ENCODE measurements at places on chromosomes 1 and 21.

- DNase-seq: no peak
These were observed 5.6 kb downstream of the MCOLN2 start for GRCh38 chr1:84991097-84991920.

DNA sequence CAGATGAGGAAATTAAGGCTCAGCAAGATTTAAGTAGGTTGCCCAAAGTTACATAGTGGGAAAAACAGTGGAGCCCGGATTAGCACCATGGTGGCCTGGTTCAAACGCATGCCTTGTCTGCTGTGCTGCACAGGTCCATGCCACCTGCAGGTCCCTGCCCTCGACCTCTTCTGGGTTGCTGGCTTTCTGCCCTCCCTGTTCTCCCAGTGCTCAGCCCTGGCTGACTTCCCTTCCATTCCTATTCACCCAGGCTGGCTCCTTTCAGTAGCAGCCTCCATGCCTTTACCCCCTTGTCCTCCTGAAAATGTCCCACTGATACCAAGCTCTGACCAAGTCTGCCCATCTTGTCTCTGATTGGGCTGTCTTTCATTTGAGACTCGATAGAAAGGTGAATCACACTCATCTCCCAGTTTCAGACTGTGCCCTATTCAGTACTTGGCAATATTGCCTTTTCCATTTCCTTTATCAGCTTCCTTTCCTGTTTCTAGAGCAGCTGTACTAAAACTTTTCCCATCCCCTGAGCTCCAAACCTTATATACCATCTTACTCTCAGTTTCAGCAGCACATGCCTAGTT is 75.8 kb downstream of the ST3GAL3 start:
- no peak for DNase-seq

DNA sequence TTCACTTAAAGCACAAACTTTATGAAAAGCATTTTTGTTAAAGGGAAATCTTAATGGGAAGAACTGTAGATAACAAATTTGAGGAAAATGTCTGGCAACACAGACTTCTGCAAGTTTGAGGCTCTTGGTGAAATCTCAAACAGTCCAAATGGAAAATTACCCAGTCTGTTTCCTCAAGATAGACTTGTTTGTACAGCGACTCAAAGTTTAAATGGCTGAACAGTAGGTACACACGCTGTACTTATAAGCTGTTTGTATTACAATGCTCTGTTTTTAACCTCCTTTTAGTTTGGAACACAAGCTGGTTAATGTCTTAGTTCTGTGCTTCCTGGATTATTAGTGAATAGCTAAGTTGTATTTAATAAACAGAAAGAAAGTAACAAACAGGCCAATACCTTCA is 217.1 kb downstream of the NFIA start:
- DNase-seq: no peak

- DNase-seq: no peak
These were observed 221.9 kb upstream of the KCTD3 start for GRCh38 chr1:215345208-215345607.

DNA sequence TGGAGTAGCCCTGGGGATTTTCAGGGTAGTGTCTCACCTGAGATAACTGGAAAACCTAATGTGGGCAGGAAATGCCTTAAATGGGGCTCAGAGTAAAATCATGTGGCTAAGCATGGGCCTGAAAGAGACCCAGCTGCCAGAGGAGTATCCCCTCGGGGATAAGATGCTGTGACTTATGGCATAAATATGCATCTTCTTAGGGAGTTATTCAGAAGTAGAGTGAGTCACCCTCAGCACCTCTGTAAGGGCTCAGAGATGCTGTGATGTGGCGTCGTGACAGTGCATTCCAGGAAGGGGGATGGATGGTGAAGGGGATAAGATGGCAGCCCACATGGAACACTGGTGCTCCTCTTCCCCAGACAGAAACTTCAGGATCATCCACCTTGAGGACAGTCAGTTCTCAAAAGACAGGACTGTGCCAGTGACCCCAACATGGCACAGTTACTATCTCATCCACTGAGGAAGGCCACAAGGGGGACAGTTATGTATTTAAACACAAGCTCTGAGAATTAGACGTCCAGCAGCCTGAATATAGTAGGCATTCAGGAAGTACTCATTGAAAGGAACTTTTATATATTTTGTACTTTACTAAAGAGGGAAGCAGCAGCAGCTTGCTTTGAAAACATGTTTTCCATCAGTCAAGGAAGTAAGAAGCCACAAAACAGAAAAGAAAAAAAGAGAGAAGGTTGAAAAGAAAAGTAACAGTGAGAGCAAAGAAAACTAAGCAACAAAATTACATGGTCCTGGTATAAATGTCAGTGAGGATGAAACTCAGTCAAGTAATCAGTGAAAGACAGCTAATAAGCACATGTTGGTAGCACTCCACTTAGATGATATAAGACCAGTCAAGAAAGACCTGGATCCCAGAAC is 8.3 kb downstream of the IL24 start:
- DNase-seq: no peak

GRCh38 chr1:17156108-17156507 is 36.9 kb upstream of the PADI2 start:
- DNase-seq: no peak

DNA sequence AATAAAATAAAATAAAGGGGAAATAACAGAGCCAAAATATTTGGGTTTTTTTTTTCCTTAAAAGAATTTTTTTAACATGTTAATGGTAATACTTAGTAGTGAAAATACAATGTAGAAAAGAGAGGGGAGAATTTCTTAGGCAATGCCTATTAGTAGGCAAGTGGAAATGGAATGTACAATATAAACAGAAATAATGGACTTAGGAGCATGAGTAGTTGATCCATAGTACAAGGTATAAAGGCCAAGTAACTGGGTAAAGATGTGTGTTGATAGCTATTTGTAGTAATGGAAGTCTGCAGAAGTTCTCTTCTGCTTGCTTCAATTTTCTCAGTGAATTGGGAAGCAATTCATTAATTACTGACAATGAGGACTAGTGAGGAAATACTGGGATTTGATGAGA is 34.4 kb downstream of the TESK2 start:
- no peak for DNase-seq

DNA sequence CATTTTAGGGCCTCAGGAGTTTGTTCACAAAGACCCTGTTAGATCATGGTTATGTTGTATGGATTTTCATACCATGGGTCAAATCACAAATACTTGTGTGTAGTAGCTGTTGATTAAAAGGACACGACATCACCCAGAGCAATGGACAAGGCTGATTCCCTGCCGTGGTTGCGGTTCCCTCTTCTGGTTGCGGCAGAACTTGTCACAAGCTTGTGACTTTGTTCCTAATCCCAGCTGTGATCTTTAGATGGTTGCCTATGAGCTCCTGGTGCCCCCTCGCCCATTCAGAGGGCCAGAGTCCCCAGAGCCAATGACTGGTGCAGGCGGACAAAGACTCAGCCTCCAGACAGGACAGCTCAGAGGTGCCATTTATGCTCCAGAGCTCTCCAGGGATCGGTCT is 11.8 kb upstream of the SDHB start:
- no peak for DNase-seq

DNA sequence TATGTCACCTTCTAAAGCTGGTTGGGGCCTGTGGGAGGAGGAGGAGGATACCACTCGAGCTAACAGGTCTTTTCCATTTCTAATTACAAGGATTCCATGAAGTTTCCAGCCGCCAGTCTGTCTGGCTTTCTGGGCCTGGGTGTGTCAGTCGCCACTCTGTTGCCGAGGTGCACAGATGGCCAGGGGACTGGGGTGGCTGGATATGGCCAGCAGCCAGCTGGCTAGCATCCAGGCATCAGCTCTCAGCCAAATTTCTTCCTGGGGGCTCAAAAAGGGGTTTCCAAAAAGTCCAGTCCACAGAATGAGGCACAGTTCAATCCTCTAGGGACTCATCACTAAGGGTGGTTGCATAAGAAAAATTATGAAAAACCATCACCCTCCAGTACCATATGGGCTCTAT is 32.4 kb downstream of the ITPKB start:
- no peak for DNase-seq

DNA sequence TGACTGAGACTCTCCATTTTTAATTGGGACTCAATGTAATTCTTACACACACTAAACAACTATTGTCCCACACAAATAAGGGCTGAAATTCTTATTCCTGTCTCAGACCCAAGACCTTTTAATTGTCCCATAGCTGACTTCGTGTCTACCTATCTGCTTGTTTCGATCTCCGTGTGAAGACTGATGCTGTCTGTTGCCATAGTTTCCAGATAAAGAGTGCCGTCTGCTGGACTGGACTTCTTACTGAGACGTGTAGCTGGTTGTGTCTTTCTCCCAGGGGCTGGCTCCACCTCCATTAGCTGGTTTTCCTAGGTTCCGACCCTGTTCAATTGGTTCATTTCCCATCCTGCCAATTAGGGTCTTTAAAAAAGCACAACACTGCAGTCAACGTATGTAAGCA is 235.3 kb upstream of the PLXNA2 start:
- no peak for DNase-seq

- no peak for DNase-seq
These were observed 27.2 kb upstream of the CSF1 start for GRCh38 chr1:109883248-109883955.

GRCh38 chr1:204098683-204099082 is 25.8 kb downstream of the SOX13 start:
- DNase-seq: no peak

DNA sequence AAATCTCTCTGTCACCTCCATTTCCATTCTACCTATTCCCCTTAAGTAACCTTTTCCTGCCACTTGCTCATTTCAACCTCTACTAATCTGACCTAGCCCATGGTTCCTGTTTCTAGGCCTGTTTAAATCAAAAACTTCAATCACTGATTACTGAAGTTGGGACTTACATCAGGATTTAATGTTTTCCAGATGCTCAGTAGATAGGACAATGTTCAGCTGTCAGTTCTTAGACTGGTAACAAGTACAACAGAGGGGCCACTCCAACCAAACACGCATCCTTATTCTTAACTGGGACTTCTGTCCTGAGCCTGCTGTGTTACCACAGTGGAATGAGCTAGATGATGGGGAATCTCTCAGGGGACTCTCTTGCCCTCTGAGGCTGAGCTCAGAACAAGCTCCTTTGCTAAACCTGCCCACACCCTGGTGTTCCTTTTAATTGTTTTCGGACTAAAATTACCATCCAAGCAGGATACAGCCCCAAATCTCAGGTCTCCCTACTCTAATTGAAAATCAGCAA is 974.6 kb downstream of the TTLL7 start:
- DNase-seq: no peak

GRCh38 chr1:50667272-50667671 is 244.0 kb upstream of the DMRTA2 start:
- no peak for DNase-seq

DNA sequence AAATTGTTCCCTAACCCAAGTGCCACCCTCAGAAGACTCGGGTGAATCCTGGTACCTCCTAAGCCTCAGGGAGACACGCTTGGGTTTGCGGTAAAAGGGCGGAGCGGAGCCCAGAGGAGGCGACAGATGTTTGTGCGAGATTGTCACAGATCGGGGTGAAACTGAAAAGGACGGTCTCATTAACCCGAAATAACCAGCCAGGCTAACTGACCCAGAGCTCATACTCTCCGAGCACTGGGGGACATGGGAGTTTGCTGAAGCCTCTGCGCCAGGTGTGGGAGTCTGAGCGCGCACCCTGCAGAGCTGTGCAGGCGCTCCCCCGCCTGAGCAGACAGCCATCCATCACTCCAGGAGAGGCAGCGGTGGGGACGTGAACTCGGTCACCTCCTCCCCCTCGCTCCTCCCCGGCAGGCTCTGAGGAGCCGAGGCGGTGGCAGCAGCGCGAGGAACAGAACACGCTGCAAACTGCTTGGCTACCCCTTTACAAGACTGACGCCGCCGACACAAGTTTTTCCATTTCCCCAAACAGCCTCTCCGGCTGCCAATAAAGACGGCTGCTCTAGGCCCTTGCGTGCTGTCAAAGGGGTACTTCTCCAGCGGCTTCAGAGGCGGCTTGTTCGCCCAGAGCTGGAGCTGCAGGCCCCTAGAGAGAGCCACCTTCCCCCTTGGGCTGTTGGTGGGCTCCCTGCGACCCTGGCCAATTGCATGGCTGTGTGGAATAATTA is 43.5 kb downstream of the RRAGC start:
- no peak for DNase-seq

DNA sequence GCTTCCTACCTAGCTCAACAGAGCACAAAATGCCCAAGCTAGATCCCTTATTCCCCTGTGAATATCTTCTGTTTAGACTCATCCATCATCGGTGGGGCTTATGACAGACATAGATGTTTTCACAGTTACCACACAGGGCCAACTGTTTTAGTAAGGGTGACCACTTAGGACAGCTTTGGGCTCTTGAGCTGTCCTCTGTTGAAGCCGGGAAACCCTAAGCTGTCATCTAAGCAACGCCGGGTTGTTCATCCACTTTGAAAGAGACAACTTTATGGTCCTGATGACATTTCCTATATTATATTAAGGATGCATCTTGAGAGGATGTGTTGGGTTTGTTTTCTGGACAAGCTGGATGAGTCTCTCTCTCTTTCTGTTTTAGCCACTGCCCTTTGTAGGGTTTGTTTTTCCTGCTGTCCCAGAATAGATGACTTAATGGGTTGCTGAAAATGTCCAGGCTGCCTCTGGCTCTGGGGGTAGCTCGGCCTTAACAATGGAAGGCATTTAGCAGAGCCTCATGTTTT is 110.5 kb upstream of the UBE2U start:
- DNase-seq: no peak

DNA sequence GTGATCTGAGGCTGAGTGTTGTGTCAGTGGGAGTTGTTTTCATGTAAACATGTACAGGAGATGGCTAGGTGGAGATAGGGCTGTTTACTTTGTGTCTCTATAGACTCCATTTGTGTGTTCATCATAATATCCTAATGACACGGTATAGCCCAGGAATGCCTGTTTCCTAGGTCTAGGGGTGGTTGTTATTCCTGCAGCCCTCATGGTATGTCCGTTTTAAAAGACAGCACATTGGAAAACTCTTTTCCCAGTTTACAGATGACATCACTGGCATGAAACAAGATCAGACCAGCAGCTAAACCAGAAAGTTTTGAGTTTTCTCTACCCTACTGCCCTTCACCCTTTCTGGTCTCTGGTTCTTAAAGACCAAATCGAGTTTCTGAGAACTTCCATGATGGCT is 227.3 kb upstream of the TMEM51 start:
- no peak for DNase-seq

GRCh38 chr1:25082995-25083394 is 149.3 kb downstream of the SYF2 start:
- no peak for DNase-seq

- DNase-seq: peak; percentile 85
These were observed 177.5 kb downstream of the ZZZ3 start for GRCh38 chr1:77504986-77505385.

DNA sequence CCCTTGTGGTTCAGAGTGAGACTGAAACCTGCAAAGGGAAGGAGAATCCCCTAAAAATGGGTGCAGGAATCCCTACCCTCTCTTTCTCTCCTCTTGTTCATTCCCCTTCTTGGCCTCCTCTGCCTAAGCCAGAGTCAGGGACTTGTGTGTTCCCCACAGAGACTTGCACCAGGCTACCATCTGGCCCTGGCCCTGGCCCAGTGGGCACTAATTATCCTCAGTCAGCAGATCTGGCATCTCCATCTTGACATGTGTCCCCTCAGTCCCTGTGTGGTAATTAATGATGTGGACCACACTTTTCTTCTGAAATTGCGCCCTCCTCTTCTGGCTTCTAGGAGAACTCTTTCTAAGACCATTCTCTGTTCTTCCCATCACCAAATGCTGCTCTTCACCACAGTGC is 354.4 kb downstream of the SETD4 start:
- no peak for DNase-seq

- no peak for DNase-seq
These were observed at the start of gene SMYD2 for GRCh38 chr1:214281021-214281719. TSS of gene SMYD2 (plus strand) at chr1:214281159. CDS start at chr1:214281255, 96 bp downstream.

GRCh38 chr1:68085752-68086151 is 35.3 kb upstream of the DIRAS3 start:
- no peak for DNase-seq

GRCh38 chr1:143672983-143673382 is 298.8 kb downstream of the FAM72C start:
- no peak for DNase-seq
